ENCODE measurements at places on chromosomes 13 and 19. TPM values are rescaled to one million over a fixed set of nuclear protein-coding genes. Genes with fewer than 3 reads are reported as not detected.

GRCh38 chr13:93318534-93319254, 92.1 kb downstream of the GPC6 start:
- DNase-seq: no peak

- no peak for DNase-seq
Observed at GRCh38 chr19:34428549-34429285, 536 bp downstream of the UBA2 start.

DNA sequence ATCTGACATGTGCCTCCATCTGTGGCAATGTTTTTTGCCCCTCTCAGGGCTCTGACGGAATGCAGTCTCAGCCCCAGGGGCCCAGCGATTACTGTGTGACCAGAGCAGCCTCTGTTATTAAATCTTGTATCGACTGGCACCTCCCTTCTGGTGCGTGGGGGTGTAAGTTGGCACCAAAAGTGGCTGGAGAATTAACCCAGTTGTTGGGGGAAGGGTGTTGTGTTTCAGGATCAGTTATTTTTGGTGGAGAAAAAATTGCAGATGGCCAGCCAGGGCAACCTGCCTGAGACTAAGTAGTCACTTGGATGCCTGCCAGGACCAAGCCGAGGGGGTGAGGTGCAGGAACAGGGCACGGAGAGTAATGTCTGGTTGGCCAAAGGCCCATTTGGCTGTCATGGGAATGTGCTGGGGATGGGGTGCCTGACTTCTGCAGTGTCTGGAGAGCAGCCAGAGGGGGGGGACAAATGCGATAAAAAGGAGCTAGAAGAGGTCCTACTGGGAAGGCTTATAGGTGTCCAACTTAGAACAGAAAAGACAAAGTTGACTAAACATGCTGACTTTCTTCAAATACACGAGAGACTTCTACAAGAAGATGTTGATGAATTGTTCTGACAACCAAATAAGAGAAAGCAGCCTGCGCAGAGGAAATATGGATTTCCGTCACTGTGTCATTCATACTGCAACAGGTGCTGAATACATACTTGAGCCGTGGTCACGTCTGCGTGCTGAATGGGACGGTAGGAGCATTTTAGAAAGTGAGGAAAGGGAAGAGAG, 69.8 kb downstream of the SIAH3 start:
- no peak for DNase-seq

GRCh38 chr19:50602089-50602422, 33.8 kb upstream of the LRRC4B start:
- DNase-seq: no peak

The FPR2 gene
- polyA plus RNA-seq: not detected

The ZNF415 gene
- 3.7 TPM for polyA plus RNA-seq

Data from naive thymus-derived CD8-positive, alpha-beta T cell (primary cell).